ENCODE measurements at places on chromosomes 12 and 14.
A peak's percentile ranks its signal among the peaks of the same experiment; 100 is the strongest.

DNA sequence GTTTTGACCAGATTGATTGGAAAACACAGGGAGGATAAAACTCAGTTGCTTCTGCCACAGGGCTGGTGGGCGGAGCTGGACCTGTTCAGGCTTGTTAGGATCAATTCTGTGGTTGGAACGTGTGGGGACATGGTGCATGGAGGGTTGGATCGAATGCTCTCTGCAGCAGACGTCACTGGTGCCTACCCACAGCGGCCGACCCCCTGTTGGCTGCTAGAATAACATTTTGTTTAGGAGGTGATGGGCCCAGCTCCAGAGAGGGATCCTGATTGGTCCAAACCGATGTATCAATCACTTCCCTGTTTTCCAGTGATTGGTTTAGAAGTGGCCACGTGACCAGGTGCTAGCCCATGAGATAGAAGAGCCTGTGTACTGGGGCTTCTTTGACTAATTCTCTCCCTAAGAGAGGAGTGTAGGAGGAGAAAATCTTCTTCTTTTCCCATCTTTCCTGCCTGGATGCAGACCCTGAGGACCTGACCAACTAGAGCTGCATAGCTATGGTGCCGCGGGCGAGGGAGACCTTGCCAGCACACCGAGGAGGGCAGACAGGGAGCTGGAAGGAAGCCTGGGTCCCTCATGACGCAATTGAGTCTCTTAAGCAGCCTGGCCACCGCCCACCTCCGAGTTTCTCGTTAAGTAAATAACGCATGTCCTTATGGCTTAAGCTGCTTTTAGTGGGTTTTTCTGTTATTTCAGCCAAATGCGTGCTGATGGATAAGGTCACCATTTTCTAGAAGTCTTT is 163.5 kb downstream of the AACS start:
- no peak for DNase-seq

DNA sequence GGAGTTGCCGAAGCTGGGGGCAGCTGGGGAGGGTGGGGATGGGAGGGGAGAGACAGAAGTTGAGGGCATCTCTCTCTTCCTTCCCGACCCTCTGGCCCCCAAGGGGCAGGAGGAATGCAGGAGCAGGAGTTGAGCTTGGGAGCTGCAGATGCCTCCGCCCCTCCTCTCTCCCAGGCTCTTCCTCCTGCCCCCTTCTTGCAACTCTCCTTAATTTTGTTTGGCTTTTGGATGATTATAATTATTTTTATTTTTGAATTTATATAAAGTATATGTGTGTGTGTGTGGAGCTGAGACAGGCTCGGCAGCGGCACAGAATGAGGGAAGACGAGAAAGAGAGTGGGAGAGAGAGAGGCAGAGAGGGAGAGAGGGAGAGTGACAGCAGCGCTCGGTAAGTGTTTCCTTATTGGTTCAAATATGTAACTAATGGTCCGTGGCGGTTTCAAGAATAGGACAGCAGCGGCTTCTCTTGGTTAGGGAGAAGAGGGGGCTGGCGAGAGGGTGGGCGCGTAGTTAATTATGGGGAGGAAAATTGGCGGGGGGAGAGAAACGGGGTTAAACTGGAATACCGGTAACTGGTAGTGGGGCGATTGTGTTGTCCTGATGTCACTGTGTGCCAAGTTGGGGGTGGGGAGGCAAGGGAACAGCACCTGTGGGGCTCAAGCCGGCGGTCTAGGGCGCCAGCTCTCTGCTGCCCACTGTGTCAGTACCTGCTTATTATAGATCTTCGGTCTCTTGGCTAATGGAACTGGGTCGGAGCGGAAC is 8.4 kb downstream of the HOXC8 start:
- DNase-seq: peak; percentile 46

- DNase-seq: peak; percentile 35
These were observed 154.4 kb downstream of the KCNK10 start for GRCh38 chr14:88168498-88169165.

DNA sequence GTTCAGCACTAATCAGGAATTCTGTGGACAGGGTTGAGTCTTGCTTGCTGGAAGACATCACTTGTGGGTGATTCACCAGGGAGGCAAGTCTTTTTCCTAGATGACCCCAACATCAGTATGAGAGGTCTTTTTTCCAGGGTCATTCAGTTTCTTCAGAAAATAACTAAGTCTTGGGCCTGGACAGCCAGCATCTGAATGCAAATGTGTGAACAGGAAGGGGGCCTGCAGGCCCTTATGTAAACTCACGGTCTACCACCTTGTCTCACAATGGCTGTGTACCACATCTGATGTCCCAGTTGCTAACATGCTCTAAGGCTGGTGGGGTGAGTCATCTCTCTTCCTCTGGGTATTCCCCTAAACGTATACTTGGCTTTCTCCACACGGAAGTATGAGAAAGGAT is 79.2 kb downstream of the HECTD4 start:
- DNase-seq: peak; percentile 56

DNA sequence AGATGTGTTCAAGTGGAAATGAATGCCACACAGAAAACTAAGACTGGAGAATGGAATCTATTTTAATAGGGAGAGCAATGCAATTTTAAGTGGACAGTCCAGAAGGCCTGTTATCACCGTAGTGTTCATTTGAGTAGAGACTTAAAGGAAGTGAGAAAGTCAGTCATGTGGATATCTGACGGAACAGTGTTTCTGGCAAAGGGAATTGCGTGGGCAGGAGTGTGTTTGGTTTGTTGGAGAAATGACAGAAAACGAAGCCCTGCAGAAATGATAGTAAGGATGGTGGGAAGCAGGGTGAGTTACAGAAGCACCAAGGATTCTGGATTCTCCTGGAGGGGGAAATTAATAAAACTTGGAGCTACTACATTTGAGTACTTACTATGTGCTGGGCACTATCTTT is 776.6 kb downstream of the MED13L start:
- DNase-seq: no peak

DNA sequence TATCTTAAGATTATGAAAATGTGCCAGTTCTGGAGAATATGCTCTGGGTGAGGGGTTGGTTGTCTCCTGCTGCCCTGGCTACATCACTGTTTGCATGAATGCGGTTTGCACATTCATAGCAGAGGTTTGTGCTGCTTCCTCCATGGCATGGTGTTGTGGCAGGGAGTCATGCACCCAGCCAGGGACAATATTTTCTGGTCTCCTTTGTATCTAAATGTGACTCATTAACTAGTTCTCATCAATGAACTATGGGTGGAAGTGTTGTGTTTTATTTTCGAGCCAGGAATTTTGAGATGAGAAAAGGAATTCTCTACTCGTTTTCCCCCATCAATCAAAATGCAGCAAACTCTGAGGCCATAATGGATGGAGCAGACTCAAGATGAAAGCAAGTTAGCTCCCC is 527.3 kb downstream of the SNAPC1 start:
- peak; percentile 19 for DNase-seq

DNA sequence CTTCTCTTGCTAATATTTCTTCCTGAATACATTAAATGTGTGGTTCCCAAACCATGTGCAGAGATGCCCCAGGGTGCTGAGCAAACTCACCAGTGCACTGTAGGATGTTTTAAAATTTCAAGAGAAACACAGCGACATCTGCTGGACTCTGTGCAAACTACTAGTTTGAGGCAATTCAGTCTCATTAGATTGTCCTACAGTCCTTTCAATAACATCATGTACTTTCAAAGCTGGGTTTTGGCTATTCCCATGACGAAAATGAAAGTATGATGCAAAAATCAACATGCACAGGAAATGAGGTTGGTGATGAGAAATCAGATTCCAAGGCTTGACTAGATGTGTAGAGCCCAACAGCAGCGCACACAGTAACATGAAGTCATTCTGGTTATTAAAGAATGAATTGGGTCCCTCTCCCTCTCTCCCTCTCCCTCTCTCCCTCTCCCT is 66.3 kb downstream of the CLIP1 start:
- peak; percentile 45 for DNase-seq

DNA sequence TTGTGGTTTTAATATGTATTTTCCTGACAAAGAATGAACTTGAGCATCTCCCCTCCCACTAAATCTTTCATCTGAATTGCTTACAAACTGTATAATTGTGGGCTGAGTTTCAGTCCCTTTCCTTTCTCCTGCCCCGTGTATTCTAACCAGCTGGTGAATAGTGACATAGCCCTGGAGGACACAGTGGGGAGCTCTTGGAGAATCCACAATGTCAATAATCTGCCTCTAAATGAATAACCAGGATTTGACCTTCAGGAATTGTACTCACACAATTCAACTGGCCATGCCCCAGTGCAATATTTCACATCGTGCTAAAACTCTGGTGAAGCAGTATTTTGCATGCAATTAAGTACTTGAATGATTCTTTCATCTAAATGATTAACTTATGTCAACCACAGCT is 177.2 kb downstream of the C12orf42 start:
- DNase-seq: no peak

DNA sequence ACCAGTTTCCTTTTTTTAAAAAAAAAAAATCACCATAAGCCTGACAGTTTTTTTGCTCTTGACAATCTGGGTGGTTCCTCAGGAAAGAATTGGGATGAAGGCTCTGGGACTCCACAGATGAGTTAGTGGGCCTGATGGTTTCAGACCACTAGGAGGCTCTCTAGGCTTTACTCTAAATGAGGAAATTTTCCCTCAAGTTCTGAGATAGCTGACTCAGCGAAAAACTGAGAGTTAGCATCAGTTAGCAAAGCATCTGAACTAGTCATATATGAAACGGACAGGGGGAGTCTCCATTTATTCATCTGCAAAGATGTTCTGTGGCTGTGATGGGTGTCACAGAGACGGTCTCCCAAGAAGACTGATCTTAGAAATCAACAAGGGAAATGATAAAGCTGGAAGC is 314.3 kb upstream of the OR4E1 start:
- DNase-seq: peak; percentile 34

- no peak for DNase-seq
These were observed 38.9 kb upstream of the CIT start for GRCh38 chr12:119915894-119916510.

- DNase-seq: no peak
These were observed 130.1 kb downstream of the SLC41A2 start for GRCh38 chr12:104828015-104828414.

DNA sequence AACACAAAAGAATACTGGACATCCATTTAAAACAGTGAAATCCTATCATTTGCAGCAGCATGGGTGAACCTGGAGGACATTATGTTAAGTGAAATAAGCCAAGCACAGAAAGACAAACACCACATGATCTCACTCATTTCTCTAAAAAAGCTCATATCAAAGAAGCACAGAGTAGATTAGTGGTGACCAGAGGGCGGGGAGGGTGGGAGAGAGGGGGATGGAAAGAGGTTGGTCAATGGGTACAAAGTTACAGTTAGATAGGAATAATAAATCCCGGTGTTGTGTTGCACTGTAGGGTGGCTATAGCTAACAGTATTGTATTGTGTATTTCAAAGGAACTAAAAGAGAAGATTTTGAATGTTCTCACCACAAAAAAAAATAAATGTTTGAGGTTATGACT is 52.4 kb downstream of the DUSP6 start:
- no peak for DNase-seq

DNA sequence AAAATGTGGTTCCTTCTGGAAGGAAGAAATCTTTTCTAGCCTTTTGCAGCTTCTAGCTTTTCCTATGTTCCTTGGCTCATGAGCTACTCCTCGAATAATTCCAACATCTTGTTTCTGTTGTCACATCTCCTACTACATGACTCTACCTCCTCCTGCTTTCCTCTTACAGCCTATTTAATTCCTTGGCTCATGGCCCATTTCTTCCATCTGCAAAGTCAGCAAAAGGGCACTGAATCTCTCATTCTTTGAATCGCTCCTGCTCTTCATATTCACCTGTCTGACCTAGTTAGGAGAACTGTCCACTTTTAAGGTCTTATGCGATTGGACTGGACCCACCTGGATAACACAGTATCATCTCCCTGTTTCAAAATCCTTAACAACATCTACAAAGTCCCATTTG is 15.8 kb downstream of the PRKD1 start:
- DNase-seq: no peak

GRCh38 chr12:82723093-82723492 is 36.4 kb downstream of the TMTC2 start:
- DNase-seq: no peak

DNA sequence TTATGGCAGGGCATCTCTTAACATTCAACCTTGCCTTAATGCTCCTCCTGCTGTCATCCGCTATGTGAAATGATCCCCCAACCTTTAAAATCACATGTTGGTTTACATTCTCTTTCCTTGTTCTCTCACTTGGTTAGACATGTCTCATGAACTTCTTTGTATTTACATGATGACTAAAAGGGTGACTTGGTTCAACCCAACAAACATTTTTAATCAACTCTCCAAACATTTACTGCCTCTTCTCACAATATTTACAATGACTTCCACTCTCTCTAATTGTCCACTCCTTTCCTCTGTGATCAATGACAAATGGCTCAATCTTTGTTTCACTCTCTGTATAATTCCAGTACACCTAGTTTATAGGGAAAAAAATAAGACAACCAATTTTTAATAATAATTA is 506.1 kb downstream of the NELL2 start:
- no peak for DNase-seq

GRCh38 chr14:52583544-52583943 is 30.9 kb downstream of the GPR137C start:
- no peak for DNase-seq

DNA sequence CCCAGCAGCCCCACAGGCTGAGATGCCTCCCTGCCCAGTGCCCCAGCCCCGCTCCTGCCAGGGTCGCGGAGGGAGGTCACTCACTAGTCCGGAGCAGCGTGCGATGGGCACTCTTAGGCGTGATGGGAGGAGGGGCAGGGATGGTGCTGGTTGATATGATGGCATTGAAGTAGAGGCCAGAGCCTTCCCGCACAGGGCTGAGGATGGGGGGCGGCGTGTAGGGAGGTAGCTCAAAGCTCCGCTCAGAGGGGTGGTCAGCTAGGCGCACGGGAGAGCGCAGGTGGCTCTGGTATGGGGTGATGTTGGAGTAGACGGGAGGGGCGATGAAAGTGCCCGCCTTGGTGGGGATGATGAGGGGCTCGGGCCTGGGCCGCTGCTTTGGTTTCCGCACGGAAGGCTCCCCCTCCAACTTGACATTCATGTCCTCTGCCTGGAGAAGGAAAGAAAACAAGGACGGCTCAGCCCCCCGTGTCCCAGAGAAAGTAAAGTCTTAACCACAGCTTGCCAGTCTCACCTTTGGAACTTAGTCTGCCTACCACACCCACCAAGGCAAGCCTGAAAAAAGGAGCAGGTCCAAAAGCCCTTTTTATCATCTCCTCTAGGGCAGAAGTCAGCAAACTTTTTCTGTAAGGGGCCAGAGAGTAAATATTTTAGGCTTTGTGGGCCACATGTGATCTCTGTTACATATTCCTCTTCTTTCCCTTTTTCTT is 15.5 kb upstream of the PNMA1 start:
- no peak for DNase-seq

Data from Calu3 (cell line).